SJSA1 (cell line): ENCODE measurements at places on chromosomes 16 and 17. TPM values are rescaled to one million over a fixed set of nuclear protein-coding genes. Genes with fewer than 3 reads are reported as not detected.

DNA sequence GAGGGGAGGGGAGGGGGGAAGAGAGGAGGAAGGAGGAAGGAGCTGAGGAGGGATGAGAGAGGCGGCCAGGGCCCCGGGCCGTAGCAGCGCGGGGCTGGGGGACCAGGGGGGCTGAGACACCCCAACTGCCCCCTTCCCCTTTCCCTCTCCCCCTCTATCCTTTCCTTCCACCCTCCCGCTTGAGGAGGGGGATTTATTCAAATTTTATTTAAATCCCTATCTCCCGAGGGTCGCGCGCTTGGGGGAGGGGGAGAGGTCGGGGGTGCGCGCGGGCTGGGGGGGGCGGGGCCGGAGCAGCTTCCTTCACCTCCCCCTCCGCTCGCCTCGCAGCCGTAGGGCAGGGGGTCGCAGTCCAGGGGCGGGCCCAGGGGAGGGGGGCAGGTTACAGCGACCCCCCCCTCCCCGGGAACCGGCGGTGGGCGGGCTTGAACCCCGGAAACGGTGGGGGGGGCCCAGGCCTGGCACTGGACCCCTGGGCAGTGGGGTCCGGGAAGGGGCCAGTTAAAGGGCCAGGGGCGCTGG, at the start of gene FBXL19:
TSS of gene FBXL19 (plus strand) at position 19 of the 522 bp plus-strand sequence. CDS start 2,183 bp downstream, outside the sequence.
- no peak for DNase-seq

DNA sequence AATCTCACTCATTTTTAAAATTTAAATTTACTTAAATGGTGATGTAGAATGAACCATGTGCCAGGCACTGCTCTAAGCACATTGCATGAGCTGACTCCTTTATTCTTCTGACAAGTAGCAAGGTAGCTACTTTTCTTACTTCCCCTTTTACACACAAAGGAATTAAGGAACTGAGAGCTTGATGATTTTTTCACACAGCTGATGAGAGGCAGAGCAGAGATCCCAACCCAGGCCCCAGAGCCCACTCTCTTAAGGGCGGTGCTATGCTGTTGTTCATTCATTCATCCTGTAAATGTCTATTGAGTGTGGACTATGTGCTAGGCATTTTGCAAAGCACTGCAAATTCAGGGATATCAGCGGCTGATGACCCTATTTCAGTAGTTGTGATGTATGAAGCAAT, 17.9 kb downstream of the SEC14L5 start:
- no peak for DNase-seq

LRRC45 gene
- total RNA-seq = 35.2 and 41.2 TPM in 2 replicates

RAB34 gene
- total RNA-seq = 1,039 and 1,435 TPM in 2 replicates

DNA sequence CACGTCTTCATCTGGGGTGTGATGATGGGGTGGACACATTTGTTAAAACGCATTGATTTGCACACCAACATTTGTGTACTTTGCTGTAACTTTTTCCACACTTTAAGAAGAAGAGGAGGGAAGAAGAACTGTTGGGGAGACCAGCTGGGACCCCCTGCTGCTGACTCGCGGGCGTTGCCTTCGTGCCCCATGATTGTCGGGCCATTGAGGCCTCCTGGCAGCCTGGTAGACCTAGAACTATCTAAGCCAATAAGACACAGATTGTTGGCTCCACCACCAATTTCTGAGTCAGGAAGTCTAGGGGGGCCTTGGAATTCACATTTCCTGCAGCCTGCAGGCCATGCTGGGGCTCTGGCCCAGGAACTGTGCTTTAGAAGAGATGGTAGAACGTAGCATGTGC, 105.5 kb downstream of the TNFRSF13B start:
- DNase-seq = no peak

AIPL1 gene
- not detected in 2 replicates for total RNA-seq

DYNC1LI2 gene
- total RNA-seq = 89.0 and 101 TPM in 2 replicates

PRAC1 gene
- not detected in 2 replicates for total RNA-seq

GRCh38 chr16:9003322-9003721, 39.6 kb upstream of the USP7 start:
- no peak for DNase-seq

GRCh38 chr17:54180950-54181349, 358.2 kb downstream of the KIF2B start:
- DNase-seq = no peak

DNAH9 gene
- 0.08 TPM in 1 of 2 replicates, not detected in the other for total RNA-seq

MYLK3 gene
- 0.13 TPM in 1 of 2 replicates, not detected in the other for total RNA-seq

GRCh38 chr17:66383333-66383732, 80.9 kb downstream of the PRKCA start:
- DNase-seq = no peak

GRCh38 chr16:1164382-1164781, 11.5 kb downstream of the CACNA1H start:
- no peak for DNase-seq

GRCh38 chr17:62637809-62638208, 10.3 kb downstream of the MRC2 start:
- DNase-seq = no peak

ATP6V0D1 gene
- 80.5 and 83.5 TPM in 2 replicates for total RNA-seq

GRCh38 chr16:970386-970765, 408 bp downstream of the LMF1 start:
- DNase-seq = no peak

LRRC36 gene
- not detected in 2 replicates for total RNA-seq

DNA sequence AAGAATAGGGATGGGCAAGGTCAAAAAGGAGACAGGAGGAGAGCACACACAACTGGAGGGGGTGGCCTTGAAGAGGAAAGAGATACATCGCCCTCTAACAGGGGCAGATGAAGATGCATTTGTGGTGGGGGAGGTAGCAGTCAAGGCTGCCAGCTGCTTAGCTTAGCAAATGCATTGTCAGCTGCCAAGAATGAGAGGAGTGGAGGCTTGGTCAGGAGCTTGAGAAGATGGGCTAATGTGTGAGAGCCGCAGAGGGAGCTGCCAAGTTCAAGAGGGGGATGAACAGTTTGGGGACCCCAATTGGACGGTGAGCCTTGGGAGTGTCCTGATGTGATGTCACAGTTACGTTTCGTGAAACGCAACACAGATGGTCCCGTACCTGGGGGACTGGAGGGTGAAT, 28.9 kb upstream of the GNA13 start:
- no peak for DNase-seq

ZP2 gene
- total RNA-seq = not detected in 2 replicates

CES1 gene
- not detected in 2 replicates for total RNA-seq

UMOD gene
- total RNA-seq = not detected in 2 replicates

TMEM92 gene
- total RNA-seq = 0.05 TPM in 1 of 2 replicates, not detected in the other

ECI1 gene
- 80.2 and 93.3 TPM in 2 replicates for total RNA-seq

DNA sequence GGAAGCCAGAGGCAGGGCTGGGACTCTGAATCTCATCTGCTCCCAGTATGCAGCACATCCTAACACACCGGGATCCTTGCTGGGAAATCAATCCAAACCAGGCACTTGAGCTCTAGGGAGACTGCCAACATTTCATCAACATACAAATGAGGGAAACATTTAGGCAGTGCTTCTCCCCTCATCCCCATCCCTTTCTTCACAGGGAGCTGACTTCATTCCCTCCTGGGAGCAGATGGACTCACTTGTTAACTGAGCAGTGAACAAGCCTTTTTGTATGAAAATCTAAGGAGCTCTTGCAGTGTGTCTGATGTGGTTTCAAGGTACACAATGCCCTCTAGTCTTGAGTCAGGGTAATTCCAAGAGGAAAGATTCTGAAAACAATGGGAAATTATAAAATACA, 96.3 kb downstream of the TMEM114 start:
- DNase-seq = no peak

- DNase-seq = no peak
Observed at GRCh38 chr17:68601565-68602288, 560 bp upstream of the FAM20A start.

CX3CL1 gene
- total RNA-seq = 0.18 and 0.38 TPM in 2 replicates

CA10 gene
- not detected in 2 replicates for total RNA-seq

- DNase-seq = no peak
Observed at GRCh38 chr16:342455-343213, 9.9 kb downstream of the AXIN1 start.

GRCh38 chr17:64420143-64420670, 28.7 kb upstream of the MILR1 start:
- DNase-seq = no peak
